Central memory CD4-positive, alpha-beta T cell (primary cell): ENCODE measurements at places on chromosomes 1 and 21.

DNA sequence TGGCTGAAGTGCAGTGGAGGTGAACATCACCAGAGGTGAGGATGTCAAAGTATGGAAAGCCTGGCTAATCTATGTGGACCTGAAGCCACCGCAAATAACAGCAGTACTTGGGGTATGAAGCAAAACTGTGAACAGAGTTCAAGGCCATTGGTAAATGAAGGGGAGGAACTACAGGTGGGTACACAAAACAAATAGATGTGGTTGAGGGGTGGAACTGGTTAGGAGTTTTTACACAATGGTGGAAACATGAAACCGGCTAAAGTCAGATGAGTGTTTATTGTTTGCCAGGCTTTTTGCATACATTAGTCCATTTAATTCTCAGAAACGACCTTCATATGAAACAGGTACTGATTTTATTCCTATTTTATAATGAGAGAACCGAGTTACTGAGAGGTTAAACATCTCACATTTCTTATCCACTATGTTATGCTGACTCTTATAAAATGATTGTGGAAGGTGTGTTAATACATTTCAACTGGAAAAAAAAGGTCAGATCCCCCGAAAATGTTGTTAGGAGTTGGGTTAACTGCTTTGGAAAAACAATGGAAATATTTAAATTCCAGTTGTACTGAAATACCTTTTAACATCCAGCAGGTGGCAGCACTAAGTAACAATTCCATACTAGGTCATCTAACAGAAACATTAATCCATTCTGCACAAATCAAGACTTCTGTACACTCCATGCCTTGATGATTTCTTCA, 44.3 kb upstream of the GTF2B start:
- peak; percentile 28 for DNase-seq

- DNase-seq = no peak
Measured at GRCh38 chr1:196377811-196378210, 230.4 kb downstream of the KCNT2 start.

DNA sequence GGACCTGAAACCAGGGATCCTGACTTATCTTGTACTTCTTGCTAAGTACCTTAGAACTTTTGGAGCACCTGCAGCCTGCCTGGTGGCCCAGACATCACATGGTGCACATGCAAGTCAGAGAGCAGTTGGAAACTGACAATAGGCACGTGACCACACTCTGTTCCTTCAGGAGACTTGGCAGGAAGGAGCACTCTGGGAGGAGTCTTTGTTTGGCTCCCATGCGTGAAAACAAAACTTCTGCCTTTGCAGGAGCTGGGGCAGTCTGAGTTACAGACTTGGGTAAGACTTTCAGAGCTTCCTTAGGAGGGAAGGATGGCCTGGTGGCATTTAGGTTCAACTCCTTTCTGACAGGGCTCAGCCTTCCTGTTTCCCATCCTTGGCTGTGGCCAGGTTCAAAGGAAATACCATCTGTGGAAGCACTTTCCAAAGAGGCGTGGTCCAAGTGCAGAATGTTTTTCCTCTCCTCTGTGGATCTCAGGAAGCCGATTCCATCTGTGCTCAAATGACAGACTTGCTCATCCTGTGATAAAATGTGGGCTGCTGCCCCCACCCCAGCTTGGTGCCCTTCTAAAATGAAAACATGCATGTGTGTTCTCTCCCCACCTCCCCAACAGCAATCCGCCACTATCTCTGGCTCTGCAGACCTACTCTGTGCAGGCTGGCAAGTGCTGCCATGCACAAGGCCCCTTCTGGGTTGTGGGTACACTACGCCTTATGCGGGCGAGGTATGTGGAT, 14.1 kb upstream of the ZNF436 start:
- DNase-seq = no peak

- DNase-seq = no peak
Measured at GRCh38 chr1:60359431-60359830, 285.9 kb upstream of the C1orf87 start.

- no peak for DNase-seq
Measured at GRCh38 chr1:64062941-64063581, 140.4 kb upstream of the UBE2U start.

GRCh38 chr1:231134624-231135023, 27.2 kb upstream of the TRIM67 start:
- DNase-seq = no peak

GRCh38 chr1:165905853-165906252, 78.4 kb downstream of the UCK2 start:
- no peak for DNase-seq

DNA sequence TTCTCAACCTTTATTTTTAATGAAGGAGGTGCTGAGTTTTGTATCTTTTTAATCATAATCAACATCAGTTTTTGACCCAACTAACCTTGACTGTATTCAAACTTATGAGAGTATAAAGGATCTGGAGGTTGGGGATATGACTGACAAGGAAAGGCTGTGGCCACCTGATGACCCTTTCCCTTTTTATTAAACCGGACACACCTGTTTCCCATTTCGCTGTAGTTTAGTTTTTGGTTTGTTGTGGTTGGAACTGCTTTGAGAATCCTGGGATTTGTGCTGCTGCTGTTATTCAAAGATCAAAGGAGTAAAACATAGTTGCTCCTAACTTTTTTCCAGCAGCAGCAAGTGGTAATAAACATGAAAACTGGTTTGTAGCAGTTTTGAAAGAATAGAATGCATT, 12.4 kb downstream of the PRPF38A start:
- no peak for DNase-seq

DNA sequence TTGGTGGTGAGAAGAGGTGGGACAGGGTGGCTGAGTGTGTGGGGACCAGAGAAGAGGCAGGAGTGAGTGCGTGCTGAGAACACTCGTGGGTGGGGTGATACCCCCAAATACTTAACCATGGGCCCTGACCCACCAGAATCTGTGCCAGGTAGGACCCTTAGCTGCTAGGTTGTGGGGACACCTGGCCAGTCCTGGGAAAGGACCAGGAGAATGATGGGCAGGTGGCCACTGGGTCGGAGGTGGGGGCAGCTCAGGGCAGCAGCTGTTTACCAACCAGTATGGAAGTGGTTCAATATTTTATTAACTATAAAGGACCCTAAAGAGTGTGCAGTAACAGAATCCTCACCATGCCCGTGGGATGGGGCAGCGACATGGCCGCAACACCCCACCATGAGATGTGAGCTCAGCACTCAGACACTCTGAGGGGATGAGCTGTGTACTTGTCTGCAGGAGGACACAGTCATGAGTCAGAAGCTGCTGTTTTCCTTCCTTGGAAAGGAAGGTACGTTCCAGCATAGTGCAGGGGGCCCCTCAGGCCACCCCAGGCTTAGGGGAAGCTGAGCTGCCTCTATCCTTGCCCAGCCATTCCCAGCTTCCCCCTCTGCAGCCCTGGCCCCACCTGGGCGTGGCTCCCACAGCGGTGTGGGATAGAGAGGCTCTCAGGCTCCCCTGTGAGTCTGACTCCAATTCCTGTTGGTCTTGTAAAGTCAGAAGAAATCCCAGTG, 25.4 kb downstream of the TEX35 start:
- no peak for DNase-seq

DNA sequence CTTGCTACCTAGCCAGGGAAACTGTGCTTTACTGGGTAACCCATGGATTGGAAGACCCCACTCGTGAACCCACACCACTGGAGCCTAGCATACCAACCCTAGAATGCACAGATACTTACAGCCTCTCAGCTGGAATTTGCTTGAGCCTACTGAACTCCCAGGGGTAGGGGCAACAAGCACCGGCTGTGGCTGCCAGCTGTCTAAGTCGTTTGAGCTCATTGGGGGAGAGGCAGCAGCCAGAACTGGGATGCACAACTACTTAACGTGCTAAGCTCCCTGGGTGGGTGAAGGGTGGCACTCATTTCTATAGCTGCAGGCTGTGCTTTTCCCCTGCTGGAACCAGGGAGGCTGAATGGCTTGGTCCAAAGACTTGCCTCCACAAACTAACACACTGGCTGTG, 212.4 kb downstream of the ZNF648 start:
- DNase-seq = no peak

GRCh38 chr21:14862794-14863720, 201.7 kb downstream of the NRIP1 start:
- no peak for DNase-seq

DNA sequence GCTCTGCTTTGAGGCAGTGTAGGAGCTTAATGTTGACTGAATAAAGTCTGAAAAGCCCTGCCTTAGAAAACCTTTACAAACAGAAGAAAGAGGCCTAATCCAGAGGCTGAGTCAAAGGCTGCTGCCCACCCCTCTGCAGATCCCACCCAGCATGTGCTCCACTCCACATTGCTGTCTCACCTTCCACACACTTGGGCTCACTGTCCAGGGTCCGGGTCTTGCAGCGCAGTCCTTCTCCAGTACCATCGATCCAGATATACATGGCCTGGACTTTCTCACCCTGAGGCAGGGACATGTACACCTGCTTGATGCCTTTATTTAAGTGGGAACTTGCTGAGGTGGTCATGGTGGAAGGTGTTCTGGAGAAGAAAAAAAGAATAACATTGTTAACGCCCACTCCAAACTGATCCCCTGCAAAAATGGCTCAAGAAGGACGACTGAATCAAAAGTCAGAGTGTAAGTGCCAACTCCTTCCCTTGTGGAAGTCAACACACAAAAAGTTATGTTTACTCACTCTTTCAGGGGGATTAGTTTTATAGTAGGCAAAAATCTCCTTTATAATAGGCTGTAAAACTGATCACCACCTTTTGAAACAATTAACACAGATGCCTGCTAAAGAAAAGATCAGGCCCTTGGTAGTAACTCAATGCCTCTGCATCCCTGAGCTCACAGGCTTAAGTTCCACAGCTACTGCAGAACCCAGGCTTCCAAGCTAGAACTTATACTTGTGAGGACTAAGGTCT, 3.0 kb downstream of the GLUL start:
- DNase-seq = no peak

DNA sequence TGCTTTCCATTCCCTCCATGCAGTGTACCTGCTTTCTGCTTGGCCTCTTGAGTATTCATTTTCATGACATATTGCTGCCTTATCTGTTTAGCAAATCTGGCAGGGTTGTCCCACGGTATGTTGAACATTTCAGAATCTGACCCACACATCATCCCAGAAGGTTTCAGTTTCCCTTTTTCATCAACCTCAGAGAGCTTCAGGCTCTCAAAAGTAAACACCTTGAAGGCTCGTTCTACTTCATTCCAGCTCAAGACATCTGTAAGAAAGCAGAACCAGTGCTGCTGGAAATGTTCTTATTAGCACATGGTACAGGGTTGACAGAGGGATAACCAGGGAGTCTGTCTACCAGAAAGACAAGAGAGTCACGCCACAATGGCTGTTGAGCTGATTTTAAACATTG, 103.6 kb downstream of the SPAG17 start:
- DNase-seq = no peak

DNA sequence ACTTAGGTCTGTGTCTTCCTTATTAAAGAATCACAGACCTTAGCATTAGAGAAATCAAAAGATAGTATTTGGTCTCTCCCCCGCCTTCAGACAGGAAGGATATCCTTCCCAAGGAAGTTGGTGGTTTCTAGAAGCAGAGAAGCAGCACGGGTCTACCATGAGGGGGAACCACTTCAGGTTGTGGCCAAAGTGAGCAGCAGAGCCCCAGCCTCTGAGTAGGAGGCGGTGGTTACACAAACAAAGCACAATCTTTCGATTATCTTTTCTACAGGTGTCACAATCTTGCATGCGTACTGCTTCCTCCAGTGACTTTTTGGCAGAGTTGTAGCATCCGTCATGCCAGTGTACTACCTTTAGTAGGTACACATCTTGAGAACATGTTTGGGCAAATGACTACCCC, 8.8 kb downstream of the PGLYRP4 start:
- DNase-seq = no peak

DNA sequence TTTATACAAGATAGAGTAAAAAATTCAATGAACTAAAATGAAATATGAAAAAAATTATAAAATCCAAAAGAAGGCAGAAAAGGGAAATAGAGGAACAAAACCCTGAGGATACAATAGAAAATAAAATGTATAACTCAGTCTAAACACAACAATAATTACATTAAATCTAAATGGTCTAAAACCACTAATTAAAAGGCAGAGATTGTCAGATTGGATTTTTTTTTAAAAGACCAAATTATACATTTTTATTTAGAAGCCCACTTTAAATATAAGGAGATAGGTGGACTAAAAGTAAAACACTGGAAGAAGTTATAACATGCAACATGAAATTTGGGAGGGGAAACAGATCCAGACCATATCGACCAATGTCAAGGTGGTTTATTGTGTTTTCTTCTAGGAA, 95.2 kb downstream of the CATSPERE start:
- DNase-seq = no peak

DNA sequence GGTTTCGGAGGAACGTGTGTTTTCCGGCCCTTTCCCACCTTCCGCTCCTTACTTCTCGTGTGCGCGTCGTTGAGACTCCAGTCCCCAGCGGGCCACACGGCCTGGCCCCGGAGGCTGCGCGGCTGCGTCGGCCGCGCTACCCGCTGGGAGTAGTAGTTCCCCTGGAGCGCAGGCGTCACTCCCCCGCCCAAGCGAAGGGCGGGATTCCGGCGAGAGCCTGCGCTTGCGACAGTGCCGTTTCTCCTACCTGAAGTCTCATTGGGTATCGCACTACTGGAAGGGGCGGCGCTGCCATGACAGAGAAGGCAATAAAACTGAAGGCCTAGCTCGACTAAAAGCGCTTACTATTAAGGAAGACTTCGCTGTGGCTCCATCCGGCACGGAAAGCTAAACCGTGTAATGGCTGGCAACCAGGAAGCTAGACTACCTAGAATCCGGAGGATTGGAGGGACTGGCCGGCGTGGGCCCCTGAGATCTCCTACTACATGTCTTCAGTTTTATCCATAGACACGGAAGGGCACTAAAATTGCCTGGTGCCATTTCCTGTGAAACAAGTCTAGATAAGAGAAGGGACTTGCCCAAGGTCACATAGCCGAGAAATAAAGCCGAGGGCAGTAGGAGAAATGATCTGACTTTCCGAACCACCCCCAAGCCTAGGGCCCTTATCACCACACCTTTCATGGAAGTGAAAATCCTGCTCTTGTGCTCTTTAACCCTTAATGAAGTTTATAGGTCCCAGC, 797 bp upstream of the TMEM69 start:
- peak; percentile 98 for DNase-seq

DNA sequence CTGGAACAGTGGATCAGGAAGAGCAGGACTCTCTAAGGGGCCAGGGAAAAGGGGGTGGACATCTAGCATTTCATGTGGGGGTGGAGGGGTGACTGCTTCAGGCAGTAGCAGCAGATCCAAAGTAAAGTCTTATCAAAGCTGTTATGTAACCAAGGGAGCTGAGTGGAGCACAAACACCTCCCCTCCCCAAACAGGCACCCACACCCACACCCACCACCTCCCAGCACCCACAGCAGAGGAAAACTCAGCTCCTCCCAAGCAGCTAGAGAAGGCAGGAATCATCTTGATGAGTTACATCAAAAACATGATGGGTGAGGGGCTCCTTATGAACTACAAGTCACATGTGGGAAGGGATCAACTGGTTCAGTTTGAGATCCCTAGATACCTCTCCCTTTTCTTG, 6.0 kb downstream of the DLGAP3 start:
- no peak for DNase-seq

DNA sequence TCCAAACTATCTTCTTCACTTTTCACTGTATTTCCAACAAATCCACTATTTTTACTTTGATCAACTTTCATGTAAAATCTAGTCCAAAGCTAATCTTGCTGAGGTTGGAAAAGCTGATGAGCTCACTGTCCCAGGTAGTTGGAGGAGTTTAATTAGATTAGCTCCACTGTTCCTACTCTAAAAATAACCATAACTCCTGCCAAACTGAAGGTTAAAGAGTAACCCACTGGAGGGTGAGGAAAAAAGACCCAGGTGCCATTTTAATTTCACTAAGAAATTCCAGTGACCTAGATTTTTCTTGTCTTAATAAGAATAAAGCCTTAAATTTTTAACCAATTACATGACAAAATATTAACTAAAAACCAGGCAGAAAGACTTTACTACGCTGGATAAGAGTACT, 15.3 kb downstream of the DCAF8 start:
- DNase-seq = no peak
